ENCODE measurements at places on chromosomes 2 and 18.

- no peak for DNase-seq
These were observed 98.3 kb downstream of the KLHL14 start for GRCh38 chr18:32674491-32674890.

GRCh38 chr2:100702438-100703109 is 117.4 kb upstream of the NPAS2 start:
- DNase-seq = no peak

DNA sequence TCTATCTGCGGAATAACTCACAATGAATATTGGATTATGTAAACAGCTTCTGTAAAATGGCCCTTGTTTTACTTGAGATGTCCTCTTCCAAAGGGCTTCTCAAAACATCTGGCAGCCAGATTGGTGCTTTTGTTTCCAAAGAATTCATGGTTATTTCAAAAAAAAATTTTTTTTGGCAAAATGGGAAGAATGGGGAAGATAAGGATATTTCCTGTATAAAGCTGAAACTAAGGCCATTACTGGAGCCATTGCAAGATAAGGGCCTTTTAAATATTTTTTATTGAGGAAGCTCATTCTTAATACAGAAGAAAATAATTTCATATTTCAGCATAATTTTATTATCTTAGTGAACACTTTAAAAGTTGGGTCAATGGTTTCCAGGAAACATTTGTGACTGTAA is 259.1 kb downstream of the GALNT13 start:
- no peak for DNase-seq

- no peak for DNase-seq
These were observed 14.0 kb upstream of the PRKCE start for GRCh38 chr2:45637440-45637839.

DNA sequence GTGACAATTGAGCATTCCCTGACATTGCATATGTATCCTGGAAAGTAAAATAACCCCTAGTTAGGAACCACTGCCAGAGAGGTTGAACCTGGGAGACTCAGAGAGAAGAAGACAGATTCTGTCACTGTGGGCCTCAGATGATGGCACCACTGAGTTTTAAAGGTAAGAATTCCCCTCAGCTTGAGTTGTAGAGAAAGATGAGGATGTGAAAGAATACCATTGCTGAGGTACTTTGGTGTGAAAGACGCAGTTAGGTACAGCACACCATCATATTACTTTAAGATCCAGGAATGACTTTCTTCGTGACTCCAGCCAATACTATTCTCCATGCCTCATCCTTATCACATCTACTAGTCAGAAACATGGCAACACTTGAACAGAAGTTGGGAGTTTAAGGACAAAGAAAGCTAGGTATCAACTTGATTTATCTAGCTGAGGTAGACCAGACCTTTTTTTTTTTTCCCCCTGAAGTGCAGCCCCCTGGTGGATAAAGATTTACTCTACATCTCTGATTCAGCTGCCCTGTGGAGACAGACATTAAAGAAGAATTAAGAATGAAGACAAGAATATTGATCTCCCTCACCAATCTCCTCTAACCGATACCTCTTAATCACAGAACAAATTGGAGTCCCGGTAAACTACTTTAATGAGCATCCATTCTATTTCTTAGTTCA is 630.5 kb upstream of the FANCL start:
- DNase-seq = no peak

DNA sequence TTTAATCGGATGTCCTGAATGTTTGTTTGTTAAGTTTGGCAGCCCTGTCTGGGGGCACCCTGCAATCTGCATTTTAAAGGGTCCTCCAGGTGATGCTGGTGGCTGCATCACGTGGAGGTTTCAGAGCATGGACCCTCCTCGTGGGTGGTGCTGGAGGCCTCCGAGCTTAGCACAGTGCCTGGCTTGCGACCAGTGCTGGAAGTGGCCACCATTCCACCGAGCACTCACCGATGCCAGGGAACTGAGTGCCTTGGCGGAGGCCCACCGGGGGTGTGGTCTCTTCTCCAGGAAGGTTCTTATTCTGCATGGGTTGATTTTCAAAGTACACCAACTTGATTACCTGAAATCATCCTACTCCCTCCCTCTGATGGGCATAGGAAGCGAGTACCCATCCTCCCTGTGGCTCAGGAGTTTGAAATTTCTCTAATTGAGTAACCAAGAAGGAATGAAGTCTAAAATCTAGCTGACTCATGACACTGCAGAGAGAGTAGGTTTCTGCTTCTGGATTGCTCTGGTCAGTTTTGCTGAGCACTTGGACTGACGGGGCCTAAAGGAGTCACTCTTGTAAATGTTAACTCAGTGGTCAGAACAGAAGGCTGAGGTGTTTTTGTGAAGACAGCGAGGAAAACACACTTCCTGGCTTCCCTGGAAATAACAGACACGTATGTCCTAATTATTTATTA is 58.1 kb upstream of the SLC66A3 start:
- DNase-seq = no peak

GRCh38 chr2:42210203-42210602 is 41.0 kb downstream of the EML4 start:
- DNase-seq = no peak

GRCh38 chr2:5692561-5693286 is 540 bp downstream of the SOX11 start:
- DNase-seq = no peak

GRCh38 chr2:222733846-222734702 is 62.6 kb downstream of the MOGAT1 start:
- peak; percentile 58 for DNase-seq

DNA sequence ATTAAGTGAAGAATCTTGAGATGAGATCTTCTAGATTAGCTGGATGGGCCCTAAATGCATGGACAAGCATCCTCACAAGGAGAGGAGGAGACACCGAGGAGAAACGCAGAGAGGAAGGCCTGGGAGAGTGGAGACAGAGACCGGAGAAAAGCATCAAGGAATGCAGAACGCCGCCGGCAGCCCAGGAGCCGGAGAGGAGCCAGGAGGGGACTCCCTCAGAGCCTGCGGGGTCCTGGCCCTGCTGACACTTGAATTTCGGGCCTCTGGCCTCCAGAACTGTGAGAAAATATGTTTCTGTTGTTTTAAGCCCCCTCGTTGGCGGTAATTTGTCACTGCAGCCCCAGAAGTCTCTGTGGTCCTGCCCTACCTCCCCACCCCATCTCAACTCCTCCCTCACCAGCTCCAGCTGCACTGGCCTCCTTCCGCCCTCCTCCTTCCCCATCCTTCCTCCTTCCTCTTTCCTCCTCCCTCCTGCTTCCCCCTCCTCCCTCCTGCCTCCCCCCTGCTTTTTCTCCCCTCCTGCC is 116.7 kb downstream of the TWIST2 start:
- no peak for DNase-seq

- no peak for DNase-seq
These were observed 284.7 kb upstream of the PKDCC start for GRCh38 chr2:41763141-41763540.

- DNase-seq = no peak
These were observed 145.5 kb upstream of the CHAC2 start for GRCh38 chr2:53622141-53622540.

- no peak for DNase-seq
These were observed 26.3 kb downstream of the ASAP2 start for GRCh38 chr2:9232886-9233285.

DNA sequence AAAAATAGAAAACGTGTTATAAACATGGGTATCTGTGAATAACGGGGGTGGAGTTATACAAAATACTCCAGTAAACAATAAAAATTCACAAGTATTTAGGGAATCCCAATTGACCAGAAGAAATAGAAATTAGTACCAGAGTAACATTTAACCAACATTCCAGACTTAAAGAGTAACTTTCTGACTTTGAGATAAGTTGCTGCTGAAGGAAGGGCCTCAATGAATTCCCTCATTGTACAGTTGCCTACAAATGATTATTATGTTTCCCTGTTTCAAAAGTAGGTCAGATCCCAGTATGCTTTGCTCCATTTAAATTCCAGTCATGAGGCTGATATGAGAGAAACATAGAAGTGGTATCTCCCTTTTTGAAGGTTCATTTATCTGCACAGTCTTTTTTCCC is 88.3 kb upstream of the KCNH7 start:
- DNase-seq = no peak

- no peak for DNase-seq
These were observed 85.5 kb downstream of the HDAC4 start for GRCh38 chr2:239315308-239315707.

GRCh38 chr2:135473567-135473966 is 57.5 kb downstream of the ZRANB3 start:
- peak; percentile 2 for DNase-seq

GRCh38 chr2:232571026-232571474 is 20.6 kb downstream of the EIF4E2 start:
- no peak for DNase-seq

DNA sequence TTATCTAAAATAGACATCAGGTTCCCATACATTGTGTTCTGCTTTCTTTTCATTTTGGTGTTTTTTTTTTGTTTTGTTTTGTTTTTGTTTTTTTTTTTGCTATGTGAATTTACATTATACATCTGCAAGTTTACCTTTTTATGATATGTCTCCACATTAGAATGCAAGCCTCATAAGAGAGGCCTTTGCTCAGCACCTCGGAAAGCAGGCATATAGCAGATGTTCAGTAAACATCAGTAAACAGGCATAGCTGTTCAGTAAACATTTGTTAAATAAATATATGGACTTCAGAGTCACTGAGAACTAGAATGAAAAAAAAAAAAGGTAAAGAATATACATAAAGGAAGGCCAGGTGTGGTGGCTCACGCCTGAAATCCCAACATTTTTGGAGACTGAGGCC is 405.3 kb downstream of the ERBB4 start:
- no peak for DNase-seq

- DNase-seq = no peak
These were observed 489.4 kb downstream of the LRP1B start for GRCh38 chr2:141641462-141641861.

GRCh38 chr18:69257861-69258458 is 142.7 kb upstream of the DOK6 start:
- no peak for DNase-seq

DNA sequence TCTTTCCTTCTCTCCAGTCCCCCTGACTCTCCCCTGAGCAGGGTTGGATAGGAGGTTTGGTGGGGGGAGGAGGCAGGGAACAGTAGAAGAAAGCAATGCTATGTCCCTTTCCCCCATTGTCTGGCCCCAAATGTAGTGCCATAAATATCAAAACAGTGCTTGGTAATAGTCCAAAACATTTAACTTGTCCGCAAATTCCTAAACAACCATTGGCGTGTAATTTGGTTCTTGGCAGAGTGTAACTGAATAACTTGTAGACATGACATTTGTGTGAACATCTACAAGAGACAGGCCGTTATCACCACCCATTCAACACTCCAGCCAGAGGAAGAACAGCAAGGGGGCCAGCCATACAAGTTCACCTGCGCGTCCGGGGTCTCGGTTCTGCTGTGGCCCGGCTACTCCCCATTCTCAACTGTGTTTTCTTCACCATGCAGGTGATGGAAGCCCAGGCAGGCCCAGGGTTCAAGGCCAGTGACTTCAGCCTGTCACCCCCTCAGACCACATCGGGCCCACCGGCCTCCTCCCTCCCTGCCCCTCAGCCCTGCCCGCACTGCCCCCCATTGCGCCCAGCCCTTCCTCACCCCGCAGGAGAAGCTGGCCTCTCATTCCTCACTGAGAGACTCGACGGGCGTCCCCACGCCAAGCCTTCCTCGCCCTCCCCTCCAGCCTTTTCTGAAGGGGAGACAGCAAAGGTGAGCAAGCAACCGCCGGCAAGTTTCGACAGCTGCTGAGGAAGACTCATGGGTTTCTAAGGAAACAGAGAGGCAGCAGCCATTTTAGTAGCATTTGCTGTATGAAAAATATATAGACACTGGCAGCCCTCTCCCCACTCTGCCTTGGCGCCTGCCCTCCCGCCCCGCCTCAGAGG is 699 bp upstream of the RAPGEF4 start:
- peak; percentile 33 for DNase-seq

DNA sequence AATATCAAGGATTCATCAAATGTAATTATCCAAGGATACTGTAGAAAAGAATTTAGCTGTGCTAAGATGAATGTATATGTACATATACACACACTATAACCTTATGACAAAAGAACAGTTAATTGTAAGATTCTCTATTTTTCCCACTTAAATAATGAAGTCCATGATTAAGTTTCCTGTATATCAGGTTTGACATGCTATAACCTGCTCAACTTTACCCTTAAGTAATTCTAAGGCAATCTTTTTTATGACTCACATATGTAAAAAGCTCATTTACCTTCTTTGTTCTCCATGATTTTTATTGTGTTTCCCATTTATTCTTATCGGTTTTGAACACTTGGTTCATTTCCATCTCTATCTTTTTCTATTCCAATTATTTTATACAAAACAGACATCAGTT is 1213.1 kb upstream of the SLC39A10 start:
- no peak for DNase-seq

- DNase-seq = no peak
These were observed 131.3 kb downstream of the TPO start for GRCh38 chr2:1544478-1545069.

- no peak for DNase-seq
These were observed 9.9 kb downstream of the C1D start for GRCh38 chr2:68052717-68053422.

- DNase-seq = peak; percentile 35
These were observed 106.0 kb downstream of the UBR3 start for GRCh38 chr2:169933124-169933711.

DNA sequence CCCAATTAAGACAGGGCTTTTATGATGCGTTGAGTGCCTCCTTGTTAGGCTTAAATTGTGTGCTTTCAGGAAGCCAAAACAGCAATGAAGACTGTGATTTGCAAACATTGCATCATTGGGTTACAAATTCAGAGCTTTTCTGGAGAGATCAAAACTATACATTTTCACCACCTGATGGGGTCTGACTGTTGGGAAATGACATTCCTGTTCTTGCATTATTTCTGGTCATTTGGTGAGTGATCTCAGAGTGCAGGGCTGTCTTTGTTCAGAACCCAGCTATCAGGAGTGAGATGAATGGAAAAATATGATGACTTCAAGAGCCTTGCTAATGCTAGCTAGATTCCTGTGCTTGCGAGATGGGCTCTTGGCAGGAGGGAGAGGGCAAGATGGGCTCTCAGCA is 39.1 kb downstream of the SH3RF3 start:
- DNase-seq = no peak

- DNase-seq = peak; percentile 76
These were observed 128.7 kb upstream of the L3MBTL4 start for GRCh38 chr18:6543330-6543908.

DNA sequence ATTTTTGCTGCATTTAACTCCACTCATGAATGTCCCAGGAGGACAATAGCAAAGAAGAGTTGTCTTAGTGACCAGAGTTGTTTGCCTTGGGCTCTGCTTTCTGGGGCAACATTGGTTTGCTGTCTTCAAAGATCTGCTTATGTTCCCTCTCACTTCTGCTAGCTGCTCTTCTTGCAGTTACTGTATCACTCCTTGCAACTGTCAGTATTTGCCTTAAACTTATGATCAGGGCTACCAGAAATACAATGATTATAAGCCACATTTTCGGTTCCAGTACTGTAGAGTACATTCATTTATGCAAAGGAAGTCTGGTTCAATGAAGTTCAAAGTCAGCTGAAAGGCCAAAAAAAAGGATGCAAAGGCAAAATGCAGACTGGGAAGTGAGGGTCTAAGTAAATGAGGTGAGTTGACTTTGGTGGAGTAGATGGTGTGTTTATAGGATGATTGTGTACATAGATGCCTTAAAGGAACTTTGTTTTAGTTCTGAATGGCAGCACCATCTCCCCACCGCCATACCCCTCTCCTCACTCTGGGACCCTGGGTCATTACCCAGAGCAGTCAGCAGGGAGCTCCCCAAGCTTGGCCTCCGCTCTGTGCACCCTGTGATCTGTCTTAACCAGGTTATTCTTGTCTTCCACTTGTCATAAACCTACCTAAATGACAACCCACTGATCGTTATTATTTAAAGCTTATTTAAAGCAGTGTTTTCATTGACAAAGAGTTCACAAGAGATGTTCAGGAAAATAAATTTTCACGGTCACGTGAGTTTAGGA is 236.0 kb downstream of the DOK6 start:
- no peak for DNase-seq

GRCh38 chr2:127054996-127055785 is 51.8 kb downstream of the BIN1 start:
- DNase-seq = no peak
